Left hindlimb (tissue), 1 donor: ENCODE measurements at places on chromosomes 7 and 10.

DNA sequence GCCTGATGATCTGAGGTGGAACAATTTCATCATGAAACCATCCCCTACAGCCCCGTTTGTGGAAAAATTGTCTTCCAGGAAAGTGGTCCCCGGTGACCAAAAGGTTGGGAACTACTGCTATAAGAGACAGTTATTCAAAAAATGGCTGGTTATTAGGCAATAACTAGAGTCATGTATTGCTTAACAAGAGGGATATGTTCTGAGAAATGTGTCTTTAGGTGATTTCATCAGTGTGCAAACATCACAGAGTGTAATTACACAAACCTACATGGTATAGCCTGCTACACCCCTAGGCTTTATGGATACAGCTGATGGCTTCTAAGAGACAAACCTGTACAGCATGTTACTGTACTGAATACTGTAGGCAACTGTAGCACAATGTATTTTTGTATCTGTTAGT lies 71.3 kb upstream of the CSTF2T start:
- no peak for DNase-seq

GRCh38 chr7:50292763-50293162 lies 11.8 kb upstream of the IKZF1 start:
- DNase-seq, result no peak

DNA sequence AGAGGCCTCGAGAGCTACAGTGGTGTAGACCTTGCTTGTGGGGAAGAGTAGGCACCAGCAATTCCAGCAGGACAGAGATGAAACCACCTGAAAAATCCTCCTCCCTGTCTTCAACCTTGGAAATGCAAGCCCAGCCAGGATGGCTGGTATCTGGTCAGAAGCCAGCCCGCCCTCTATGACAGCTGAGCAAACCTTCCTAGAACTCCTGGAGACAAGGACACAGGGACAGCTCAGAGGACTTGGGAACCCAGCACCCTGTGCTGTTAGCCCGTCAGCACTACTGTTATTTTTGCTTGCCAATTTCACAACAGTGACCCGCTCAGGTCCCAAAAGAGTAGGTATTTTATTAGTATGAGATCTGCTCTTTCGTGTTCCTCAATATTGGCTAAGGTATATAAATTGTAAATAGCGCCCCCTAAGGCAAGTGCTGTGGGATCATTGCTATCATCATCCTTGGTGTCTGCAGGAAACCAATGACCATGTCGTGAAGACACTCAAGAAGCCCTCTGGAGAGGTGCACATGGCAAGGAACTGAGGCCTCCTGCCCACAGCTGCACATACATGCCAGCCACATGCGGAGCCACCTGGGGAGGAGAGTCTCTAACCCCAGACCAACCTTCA lies 156.5 kb upstream of the CHST15 start:
- DNase-seq, result no peak

GRCh38 chr10:112979927-112980326 lies 29.9 kb downstream of the TCF7L2 start:
- no peak for DNase-seq
